Epithelial cell of proximal tubule (primary cell): ENCODE measurements at places on chromosomes 3 and 15. TPM values are rescaled to one million over a fixed set of nuclear protein-coding genes. Genes with fewer than 3 reads are reported as not detected.

The CCR3 gene
- not detected in 2 replicates for total RNA-seq

The SNX22 gene
- 0.86 and 1.2 TPM in 2 replicates for total RNA-seq

The KY gene
- total RNA-seq, result under 0.01 TPM in 1 of 2 replicates, not detected in the other

The CLDN11 gene
- 33.7 and 61.0 TPM in 2 replicates for total RNA-seq

The MIX23 gene
- 40.7 and 43.2 TPM in 2 replicates for total RNA-seq

The TMCO5A gene
- total RNA-seq, result not detected in 2 replicates

The ANKRD63 gene
- total RNA-seq, result 0.22 TPM in 1 of 2 replicates, not detected in the other

The UBA5 gene
- total RNA-seq, result 19.9 and 27.3 TPM in 2 replicates

The HRG gene
- total RNA-seq, result not detected in 2 replicates

The HIGD2B gene
- not detected in 2 replicates for total RNA-seq
